Stimulated activated CD4-positive, alpha-beta T cell treated with anti-CD3 and anti-CD28 coated beads, Interleukin-12 subunit alpha, Interleukin-12 subunit beta, amount 100 ng/mL, for 4 hours (primary cell): ENCODE measurements at places on chromosomes 2 and 18.
A peak's percentile ranks its signal among the peaks of the same experiment; 100 is the strongest.

- DNase-seq: no peak
Measured at GRCh38 chr18:72726201-72726600, 141.6 kb downstream of the NETO1 start.

GRCh38 chr2:2564300-2565078 is 233.4 kb upstream of the MYT1L start:
- no peak for DNase-seq

GRCh38 chr2:107621186-107622165 is 205.2 kb upstream of the RGPD4 start:
- DNase-seq: no peak

DNA sequence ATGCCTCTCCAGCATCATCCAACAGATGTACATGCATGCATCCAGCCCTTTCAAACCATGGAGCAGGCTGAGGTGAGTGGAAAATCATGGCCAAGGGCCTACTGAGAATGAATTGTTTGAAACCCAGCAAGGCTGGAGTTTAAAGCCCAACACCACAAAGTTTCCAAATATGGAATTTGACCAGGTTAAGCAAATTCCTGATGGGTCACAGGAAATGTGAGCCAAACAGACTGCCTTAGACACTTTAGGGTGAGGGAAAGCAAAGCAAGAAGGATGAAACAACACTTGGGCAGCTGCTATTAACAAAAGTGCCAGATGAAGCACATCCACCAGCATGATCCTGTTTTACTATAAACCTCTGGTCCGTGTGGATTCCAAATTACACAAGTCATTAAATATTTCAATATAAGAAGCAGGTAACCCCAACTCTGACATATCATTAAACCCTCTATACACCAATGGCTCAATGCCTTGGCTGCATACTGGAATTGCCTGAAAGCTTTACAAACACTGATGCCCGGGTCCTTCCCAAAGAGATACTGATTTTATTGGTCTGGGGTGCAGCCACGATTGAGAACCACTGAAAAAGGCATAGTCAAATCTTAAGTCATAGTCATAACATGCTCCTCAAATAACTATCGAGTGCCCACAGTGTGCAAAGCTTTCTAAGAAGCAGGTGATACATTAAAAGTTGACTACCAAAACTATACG is 9.1 kb downstream of the KLF7 start:
- DNase-seq: no peak

DNA sequence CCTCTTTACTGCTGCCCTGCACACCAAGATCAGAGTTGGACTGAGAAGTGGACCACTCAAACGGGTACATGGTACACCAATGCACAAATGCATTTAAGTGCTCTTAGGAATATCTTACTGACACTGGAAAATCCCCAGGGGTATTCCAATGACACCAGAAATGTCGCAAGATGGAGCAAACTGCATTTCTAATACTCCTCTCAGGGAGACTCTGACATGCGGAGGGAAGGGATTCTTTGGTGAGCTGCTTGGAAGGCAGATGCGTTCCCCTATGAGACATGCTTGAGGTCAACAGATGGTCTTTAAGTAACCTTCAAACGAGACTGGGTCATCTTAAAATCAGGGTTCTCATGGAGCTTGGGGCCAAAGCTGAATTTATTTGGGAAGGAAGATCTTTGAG is 521.8 kb upstream of the TCF4 start:
- no peak for DNase-seq

DNA sequence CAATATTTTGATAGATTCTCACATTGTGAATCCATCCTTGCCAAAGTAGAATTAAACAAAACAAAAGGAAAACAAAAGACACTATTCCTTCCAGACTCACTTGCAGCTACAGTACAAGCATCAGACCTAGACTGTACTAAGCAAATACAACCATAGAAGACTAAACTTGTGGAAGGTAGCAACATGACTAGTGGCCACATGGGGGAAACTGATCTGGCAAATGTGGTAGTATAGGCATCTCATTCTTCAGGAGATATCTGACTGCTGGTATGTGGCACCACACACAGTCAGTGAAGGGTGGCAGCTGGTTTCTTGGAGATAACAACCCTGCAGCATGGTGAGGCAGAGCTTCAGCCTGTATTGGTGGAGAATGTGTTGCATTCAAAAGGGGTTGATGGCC is 81.0 kb upstream of the ACVR2A start:
- no peak for DNase-seq

DNA sequence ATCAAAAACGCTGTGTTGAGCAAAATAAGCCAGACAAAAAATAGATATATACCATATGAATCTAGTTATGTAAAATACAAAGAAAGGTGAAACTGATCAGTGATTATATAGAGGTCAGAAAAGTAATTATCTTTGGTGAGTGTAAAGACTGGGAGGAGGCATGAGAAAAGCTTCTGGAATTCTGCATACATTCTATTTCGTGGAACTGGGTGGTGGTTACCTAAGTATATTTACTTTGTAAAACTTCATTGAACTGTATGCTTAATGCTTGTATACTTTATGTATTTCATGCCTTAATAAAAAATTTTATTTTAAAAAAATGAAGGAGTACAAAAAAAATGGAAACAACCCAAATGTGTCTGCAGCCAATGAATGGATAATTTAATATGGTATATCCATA is 153.1 kb upstream of the ALPP start:
- no peak for DNase-seq

- no peak for DNase-seq
Measured at GRCh38 chr2:223896833-223897311, 48.3 kb downstream of the WDFY1 start.

DNA sequence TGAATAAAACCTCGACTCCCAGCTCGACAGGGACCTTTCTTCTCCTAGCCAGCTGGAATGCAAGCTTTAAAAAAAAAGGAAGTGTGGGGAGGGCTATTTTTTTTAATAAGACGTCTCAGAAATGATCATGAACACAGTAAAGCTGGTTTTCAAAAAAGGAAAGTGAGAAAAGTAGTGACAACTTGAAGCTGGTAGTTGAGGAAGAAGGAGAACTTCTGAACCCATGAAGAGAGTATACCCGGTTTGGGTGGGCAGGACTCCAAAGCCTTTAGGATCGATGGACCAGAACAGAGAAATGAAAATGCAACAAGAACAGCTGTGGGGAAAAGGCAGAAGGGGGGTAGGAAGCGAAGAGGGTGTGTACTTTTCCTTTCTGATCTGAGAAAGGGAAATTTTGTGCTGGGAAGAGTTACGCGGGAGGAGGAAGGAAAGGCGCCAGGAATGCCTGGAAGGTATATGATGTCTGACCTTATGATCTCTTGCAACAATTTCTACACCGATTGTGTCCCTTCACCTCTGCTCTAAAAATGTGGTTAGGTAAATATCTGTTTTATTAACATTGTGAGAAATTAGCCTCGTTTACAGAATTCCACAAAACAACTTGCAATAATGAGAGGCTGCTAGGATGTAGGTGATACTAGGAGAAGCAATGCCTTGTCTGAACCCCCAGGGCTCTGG is 22.6 kb upstream of the CYP1B1 start:
- DNase-seq: no peak

DNA sequence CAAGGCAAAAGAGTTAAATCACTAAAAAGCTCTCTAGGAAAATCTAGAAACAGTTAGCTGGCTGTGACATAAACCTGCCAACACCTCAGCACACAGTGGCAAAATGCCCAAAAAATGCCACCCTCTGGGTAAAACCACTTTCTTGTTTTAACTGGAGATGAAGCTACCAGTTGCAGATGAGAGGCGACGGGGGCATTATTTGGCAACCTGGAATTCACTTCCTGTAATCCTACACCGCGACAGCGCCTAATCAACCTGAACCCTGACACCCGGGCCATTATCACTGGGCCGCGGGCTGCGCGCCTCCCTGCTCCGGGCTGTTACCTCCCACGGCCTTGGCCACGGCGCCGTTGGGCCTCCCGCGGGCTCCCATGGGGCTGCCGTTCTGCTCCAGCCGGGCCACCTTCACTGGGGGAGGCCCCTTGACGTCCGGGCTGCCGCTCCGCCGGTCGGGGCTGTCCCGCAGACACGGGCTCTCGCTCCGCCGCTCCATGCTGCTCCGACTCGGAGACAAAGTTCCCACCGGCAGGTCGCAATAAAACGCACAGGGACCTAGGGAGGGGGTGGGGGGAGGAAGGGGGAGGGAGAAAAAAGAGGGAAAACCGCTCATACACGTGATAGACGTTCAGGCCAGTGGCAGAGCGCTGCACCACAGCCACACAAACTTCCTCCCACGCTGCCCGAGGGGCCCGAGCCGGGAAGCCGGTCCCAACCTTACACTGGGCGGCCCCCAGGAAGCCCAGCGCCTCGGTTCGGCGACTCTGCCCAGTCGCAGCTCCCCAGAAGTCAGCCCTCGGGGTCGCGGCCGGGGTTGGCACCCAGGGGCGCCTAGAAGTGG is 2.0 kb downstream of the SATB2 start:
- DNase-seq: no peak

- DNase-seq: no peak
Measured at GRCh38 chr2:94871226-94872087, at the start of gene TEKT4. Gene TEKT4, plus strand, starts transcription at chr2:94871430. Its CDS starts 150 bp downstream, at chr2:94871580.

DNA sequence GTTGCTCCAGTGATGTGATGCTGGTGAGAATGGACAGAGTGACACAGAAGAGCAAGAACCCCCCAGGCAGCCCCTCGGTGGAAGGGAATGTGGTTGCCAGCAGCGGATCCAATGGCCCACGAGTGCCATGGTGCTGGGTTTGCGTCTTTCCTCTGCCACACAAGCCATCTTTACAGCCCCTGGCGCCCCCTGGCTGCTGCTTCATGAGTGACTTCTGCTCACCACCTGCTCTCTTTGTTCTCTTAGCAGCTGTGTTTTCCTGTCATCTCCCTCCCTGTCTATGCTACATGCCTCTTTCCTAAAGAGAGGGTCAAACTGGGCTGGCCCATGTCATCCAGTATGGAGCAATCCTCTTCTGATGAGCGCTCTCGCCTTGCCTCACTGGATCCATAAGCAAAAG is 300.0 kb upstream of the SMIM21 start:
- peak; percentile 12 for DNase-seq

- no peak for DNase-seq
Measured at GRCh38 chr2:68995916-68996315, 17.1 kb upstream of the ANTXR1 start.

- no peak for DNase-seq
Measured at GRCh38 chr2:188292348-188293239, 920 bp downstream of the GULP1 start.

GRCh38 chr2:5730386-5730785 is 38.2 kb downstream of the SOX11 start:
- no peak for DNase-seq

DNA sequence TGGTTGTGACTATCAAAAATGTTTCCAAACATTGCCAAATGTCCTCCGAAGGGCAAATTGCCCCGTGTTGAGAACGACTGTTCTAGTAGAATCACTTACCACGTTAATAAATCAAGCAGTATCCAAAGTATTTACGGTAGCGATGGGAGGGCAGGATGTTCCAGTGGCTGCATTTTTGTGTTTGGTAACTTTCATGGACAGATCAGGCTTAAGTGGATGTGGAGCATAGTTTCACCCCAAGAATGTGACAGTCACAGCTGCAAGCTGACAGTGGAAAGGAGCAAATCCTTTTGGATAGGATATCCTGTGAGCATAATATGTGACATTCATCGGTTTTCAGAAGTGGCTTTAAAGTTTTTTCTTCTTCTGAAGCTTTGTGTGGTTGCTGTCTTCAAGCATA is 46.3 kb upstream of the DARS1 start:
- DNase-seq: no peak

DNA sequence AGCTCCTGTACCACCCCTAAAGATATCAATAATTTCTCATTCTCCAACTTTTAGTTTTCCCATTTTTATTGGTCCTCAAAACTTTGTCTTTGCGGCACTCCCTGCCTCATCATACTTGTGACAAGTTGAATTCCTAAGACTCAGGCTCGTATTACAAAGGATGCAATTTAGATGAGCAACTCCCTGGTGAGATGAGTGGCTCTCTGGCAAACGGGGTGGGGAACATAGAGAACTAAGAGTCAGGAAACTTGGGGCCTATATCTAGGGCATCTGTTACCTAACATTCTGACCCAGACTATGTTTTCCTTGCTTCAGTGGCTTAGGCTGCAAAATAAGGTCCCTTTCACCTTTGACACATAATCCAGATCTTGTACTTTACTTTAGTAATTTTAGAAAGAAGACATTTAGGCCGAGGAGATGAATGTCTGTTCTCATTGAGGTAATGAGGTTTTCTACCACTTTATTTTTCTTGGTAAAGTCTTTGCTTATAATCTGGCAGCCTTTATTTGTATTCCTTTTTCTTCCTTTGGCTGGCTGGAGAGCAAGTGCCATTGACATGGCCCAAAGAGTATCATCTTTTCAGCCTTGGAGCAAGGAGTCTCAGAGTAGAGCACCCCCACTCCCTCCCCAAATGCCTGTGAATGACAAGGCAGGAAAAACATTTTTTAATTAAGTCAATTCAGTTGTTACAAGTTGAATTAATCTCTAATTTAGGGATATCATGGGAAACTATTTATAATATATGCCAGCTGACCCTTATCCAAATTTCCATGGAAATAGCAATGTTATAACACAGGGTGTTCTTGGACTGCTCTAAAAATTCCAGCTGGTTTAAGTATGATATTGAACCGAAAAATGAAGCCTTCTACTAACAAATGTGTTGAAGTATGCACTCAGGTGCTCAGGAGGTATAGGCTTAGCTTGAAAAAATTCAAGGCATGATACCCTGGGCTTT is 15.2 kb downstream of the TSPYL6 start:
- DNase-seq: no peak

- no peak for DNase-seq
Measured at GRCh38 chr2:770776-771175, 93.6 kb upstream of the TMEM18 start.

DNA sequence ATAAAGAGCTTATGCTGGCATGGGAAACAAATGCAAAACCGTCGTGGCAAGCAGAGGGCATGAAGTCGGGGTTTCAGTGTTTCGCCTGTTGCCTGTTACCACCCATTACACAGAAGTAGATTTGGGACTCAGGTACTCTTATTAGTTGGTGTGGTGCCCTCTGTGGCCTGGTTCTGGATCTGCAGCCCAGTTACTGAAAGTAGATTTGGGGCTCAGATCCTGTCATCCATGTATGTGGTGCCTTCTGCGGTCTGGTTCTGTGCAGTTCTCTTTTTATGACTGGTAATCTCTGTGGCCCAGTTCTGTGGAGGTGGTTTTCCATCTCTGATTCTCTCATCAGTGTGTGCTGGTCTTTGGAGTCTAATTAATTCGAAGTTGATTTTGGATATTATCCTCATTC is 45.2 kb downstream of the ADNP2 start:
- DNase-seq: no peak

- no peak for DNase-seq
Measured at GRCh38 chr2:78754930-78755329, 270.6 kb upstream of the REG3G start.

- DNase-seq: no peak
Measured at GRCh38 chr2:238596571-238597551, 170.1 kb downstream of the ASB1 start.

DNA sequence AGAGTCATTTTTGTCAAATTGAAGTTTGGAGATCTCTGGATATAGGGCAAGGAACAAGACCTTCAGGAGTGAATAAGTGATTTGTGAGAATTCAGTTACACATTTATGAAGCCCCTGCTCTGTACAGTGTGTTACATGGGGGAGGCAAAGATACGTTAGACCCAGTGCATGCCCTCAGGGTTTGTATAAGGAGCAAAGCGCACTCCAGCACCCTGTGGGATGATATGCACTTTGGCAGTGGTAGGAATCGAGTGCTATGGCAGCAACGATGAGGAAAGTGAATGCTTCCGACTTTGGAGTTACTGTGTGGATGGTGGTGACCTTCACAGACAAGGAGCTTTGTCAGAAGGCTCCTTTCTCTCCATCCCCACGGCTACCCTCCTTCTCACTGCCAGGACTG is 74.3 kb upstream of the ALPP start:
- DNase-seq: no peak
